ENCODE measurements at places on chromosomes 12 and 14.

DNA sequence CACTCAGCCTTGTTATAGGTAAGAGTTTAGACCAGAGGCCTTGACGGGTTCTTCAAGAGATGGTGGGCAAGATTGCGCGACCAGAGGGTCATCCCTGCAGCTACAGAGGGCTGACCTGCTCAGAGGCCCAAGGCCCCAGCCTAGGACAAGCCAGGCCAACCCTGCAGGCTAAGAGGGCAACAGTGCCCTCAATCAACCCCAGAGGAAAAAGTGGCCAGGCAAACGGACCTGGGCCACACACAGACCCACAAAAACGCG lies 1.3 kb downstream of the SSH1 start:
- no peak for DNase-seq

- no peak for DNase-seq
Measured at GRCh38 chr12:123034865-123035264, 54.4 kb downstream of the ARL6IP4 start.

DNA sequence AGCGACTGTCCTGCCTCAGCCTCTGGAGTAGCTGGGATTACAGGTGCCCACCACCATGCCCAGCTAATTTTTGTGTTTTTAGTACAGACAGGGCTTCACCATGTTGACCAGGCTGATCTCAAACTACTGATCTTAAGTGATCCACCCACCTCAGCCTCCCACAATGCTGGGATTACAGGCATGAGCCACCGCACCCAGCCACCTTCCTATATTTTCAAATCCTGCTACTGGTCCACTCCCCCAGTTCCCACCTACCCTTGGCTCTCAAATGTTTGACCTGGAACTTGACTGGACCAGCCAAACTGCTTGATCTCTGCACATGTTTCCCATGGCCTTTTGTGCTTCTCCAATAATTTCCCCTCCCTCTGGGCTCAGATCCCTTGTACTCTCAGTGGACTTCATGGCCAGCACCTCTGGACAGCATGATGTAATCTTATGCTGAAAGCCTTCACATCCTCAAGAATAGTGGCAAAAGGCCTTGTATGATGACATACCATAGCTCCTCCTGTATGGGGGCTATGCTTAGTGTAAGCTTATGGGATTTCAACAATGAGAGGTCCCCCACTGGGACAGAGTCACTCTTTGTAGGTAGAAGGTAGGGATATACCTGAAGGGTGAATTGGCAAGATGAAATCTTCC lies 2.5 kb upstream of the CCDC184 start:
- no peak for DNase-seq

GRCh38 chr12:49478949-49479664 lies 59.7 kb upstream of the KCNH3 start:
- DNase-seq, result no peak

DNA sequence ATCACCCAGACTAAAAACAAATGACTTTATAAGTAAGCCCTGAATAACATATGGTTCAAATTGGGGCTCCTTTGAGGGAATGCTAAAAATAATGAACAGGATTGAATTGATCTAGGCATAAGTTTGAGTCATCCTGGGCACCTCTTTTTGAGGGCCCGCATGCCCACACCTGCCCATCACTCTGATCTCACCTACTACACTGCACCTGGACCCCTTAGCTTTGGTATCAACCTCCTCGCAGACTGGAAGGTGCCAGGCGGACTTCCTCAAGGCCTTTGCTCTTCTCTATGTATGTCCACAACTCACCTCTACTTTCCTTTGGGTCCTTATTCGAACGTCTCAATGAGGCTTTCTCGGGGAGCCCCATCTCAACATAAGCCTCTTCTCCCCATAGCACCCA lies 17.2 kb downstream of the NTN4 start:
- DNase-seq, result no peak

GRCh38 chr12:4270831-4271716 lies 2.5 kb upstream of the CCND2 start:
- DNase-seq, result peak; percentile 53

- DNase-seq, result no peak
Measured at GRCh38 chr12:22322091-22322490, 12.4 kb downstream of the ST8SIA1 start.

DNA sequence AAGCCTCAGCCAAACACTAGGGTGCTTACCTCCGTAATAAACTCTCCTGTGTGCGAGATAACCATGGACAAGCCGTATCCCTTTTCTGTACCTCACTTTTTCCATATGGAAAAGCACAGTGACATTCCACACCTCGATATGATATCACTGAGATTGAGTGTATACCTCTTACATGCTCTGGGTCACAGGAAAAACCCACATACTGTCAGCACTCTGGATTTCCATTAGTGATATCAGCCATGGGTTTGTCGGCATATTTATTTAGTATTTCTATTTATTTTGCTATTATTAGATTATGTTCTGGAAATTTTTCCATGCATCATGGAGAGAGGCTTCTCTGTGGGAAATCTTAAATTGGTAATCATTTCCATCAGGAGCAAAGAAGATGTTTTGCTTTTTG lies 28.0 kb upstream of the DAAM1 start:
- DNase-seq, result no peak

GRCh38 chr12:131140069-131140435 lies 186.3 kb downstream of the ADGRD1 start:
- no peak for DNase-seq

GRCh38 chr12:51864833-51865670 lies 16.5 kb upstream of the FIGNL2 start:
- DNase-seq, result no peak

DNA sequence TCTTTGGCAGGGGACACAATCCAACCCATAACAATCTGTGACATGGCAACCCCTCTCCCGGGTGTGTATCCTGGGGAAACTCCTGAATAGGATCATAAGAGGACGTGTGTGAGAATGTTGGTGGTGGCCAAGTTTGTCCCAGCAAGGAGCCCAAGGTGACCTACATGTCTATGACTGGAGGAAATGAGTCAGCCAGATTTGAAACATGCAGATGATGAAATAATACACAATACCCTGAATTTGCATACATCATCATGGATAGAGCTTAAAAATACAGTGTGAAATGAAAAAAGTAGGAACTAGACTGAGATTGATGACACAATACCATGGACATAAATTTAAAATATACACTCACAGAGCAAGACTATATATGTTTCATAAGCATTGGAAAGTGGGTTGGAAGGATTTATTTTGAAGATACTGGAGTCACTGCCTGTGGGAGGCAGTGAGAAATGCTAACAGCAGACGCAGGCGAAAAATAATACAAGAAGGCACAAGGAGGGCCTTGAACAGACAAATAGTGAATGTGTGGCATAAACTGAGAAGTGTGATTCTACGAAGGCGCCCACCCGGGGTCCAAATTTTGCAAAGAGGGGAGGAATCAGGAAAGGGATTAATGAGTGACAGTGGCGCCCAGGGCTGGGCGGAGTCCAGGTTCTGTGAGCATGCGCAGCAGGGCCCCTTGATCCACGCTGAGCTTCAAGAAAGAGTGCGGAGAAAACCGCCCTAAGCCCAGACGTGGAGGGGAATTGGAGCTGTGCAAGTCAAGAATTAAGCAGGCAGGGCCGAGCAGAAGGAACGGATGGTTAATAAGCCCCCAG lies 7.0 kb upstream of the MAP1LC3B2 start:
- no peak for DNase-seq

DNA sequence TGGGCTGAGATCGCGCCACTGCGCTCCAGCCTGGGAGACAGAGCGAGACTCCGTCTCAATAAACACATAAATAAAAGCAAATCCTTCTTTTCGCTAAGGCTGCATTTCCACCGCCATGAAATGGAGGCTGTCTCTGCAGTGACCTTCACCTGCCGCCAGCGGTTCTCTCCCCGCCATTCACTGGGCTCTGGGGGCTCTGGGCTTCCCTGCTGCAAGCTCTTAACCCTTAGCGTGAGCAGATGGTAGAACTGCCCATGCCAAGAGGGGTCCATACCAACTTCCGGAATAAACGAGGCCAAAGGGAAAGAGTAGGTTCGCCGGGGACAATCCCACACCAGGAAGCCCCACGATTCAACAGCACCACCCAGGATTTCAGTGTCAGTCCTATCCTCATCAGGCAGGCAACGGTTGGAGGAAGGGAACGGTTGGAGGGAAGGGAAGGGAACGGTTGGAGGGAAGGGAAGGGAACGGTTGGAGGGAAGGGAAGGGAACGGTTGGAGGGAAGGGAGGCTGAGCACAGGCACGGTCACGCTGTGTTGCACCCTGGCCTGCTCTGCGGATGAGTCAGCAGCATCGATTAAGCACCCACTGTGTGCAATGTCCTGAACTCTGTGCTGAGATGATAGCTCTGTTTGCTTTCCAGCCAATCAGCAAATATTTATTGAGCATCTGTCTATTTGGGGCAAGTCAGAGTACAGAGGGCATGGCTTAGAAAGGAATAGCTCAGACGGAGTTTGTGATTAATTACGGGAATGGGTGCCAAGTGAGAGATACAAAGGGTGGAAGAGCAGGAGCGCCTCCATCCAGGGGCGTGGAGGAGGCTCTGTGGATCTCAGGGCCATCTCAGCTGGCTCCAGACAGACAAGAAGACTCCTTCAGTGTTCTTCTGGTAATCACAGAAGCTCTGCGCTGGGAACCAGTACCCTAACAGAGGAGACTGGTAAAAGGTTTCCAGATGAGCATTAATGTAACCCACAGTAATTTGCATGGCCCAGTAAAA lies 77.9 kb downstream of the NINJ2 start:
- DNase-seq, result no peak

DNA sequence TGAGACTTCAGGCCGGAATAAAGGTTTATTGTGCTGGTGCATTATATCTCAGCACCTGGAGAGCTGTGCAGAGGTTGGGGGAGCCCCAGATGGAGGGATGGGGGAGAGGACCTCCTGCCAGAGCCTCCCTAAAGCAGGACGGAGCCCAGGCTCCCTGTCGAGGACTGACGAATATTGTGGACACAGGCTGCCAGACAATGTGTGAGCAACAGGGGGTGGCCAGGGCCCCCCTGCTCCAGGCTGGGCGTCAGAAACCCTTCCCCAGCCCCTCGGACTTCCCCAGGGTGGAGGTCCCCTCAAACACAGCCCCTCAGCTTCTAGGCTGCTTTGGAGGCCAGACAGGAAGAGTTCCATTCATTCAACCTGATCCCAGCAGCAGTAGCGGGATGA lies 8.0 kb downstream of the TMEM119 start:
- no peak for DNase-seq

- no peak for DNase-seq
Measured at GRCh38 chr14:55125403-55125802, 3.6 kb upstream of the LGALS3 start.

DNA sequence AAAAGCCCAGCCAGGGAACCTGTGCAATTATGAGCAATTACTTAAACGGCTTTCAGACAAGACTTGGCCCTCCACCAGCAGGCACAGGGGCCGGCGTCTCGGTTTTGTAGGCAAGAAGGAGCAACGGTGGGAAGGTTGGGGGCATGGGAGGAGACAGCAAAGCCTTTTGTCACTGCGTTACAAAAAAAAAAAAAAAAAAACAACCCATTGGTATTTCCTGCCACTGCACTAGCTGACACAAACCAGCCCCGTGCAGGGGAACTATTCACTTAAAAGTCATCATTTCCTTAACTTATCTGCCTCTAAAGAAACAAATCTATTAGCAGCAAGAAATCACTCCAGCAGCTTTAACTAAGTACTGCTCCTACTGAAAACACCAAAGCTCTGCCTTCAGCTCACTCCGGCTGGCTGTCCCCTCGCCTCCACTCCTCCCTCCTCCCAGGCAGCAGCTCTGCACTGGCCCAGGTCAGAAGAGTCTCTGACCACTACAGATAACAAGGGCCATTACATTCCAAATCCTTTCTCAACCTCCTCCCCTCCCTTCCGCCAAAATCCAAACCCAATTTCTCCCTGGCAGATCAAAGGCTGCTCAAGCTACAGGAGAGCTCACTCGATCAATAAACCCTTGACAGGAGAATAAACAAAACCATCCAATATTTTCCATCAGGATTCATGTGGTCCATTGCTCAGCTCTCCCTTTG lies 105.2 kb upstream of the CDKN3 start:
- DNase-seq, result no peak

- DNase-seq, result no peak
Measured at GRCh38 chr12:105393587-105393986, 63.1 kb downstream of the C12orf75 start.

DNA sequence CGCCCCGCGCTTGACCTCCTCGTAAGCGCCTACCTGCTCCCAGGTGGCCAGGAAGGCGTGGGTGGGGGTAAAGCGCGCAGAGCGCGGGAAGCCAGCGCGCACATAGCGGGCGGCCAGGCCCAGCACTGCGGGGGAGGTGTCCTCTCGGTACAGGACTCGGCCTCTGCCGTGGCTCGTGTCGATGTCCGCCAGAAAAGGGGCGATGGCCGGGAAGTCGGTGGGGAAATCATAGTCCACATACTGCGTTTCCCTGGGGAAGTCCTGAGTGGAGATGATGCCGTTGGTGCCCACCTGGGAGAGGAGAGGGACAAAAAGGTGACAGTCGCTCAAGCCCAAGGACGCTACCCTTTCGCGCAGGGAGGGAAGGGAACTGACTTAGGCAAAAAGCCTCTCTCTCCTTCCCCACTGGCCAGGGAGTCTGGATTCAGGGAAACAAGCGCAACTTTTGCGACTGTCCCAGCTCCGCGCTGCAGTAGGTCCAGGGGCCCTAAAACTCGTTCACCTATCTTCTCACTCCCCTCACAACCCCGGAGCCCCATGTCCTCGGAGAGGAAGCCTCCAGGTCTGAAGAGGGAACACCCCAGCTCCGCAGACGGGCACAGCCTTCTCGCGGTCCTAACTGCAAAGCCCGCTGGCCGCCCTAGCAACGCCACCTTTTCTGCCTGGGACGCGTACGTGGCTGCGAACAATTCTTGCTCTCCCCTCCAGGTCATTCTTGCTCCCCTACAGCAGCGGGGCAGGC lies 815 bp downstream of the NID2 start:
- no peak for DNase-seq

GRCh38 chr14:102206918-102207317 lies 67.2 kb downstream of the WDR20 start:
- DNase-seq, result no peak

GRCh38 chr12:25982416-25982815 lies 23.9 kb downstream of the RASSF8 start:
- DNase-seq, result no peak

- DNase-seq, result no peak
Measured at GRCh38 chr12:49189731-49190716, 1.1 kb upstream of the TUBA1A start.

DNA sequence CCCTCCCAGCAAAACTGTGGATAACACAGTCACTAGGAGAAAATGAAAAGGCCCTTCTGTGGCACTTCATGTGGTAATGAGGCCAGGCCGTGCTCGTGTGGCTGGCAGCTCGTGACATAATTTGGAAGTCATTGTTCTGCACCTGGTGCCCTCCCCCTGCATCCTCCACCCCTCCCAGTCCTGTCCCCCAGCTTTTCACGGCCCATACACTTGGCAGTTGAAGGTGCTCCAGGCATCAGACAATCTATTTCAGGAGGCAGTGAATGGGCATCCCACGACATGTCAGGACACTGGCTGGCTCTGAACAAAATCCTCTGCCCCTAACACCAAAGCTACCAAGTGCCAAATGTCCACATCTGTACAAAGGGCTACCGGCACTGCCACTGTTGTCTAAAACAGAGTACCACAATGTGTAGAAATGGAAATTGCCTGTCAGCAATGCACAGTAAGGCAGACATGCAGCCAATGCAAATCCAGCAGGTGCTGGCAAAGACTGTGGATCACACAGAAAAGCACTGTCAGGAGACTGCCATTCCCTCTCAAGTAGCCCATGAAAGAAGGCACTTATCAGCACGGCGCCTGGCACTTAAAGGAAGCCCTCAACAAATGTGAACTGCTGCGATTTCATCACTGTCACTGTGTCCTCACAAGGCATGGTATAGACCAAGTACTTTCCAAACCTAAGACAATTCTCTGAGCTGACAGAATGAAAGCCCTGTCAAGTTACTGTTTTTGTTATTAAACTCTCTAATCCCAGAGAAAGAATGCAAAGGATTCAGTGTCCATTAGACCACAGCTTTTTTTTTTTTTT lies 39.1 kb downstream of the CORO1C start:
- no peak for DNase-seq

Data from activated T-cell treated with anti-CD3 and anti-CD28 coated beads for 24 hours (primary cell).